ENCODE measurements at places on chromosomes 13 and 19. TPM values are rescaled to one million over a fixed set of nuclear protein-coding genes. Genes with fewer than 3 reads are reported as not detected.

The SBK2 gene
- 6.5 TPM for total RNA-seq

The RASIP1 gene
- total RNA-seq, result 13.9 TPM

The CGB8 gene
- total RNA-seq, result not detected

The RDH8 gene
- not detected for total RNA-seq

The IZUMO2 gene
- not detected for total RNA-seq

The ZNF844 gene
- 16.4 TPM for total RNA-seq

The CLEC4M gene
- total RNA-seq, result not detected

GRCh38 chr19:19628501-19629134, 598 bp upstream of the LPAR2 start:
- no peak for DNase-seq

DNA sequence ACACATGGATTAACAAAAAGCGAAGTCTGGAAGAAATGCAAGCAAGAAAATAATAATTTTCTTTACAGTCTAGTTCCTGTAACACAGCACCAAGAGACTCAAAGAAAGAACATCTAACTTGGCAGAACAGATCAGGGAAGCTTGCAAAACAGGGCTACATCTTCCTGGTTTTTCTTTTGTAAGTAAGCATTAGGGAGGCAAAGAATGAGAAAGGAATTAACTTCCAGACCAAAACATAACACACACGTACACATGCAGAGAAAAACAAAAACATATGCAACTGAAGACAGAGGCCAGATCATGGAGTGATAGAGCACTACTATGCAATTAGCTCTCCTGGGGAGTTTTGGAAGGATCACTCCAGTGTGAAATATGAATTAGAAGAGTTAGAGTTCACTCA, 120.5 kb downstream of the DIAPH3 start:
- DNase-seq, result no peak

GRCh38 chr19:5250127-5250659, 90.4 kb downstream of the PTPRS start:
- DNase-seq, result peak; percentile 75

GRCh38 chr19:6765738-6766356, 1.4 kb downstream of the SH2D3A start:
- no peak for DNase-seq

- no peak for DNase-seq
Measured at GRCh38 chr13:84844473-84844872, 954.7 kb downstream of the SLITRK6 start.

GRCh38 chr19:7926021-7926726, at the start of gene CTXN1:
CTXN1 (minus strand) TSS chr19:7926135; CDS start chr19:7925538, 597 bp downstream.
- DNase-seq, result peak; percentile 71

- DNase-seq, result no peak
Measured at GRCh38 chr19:7694499-7694898, 7.4 kb downstream of the FCER2 start.

DNA sequence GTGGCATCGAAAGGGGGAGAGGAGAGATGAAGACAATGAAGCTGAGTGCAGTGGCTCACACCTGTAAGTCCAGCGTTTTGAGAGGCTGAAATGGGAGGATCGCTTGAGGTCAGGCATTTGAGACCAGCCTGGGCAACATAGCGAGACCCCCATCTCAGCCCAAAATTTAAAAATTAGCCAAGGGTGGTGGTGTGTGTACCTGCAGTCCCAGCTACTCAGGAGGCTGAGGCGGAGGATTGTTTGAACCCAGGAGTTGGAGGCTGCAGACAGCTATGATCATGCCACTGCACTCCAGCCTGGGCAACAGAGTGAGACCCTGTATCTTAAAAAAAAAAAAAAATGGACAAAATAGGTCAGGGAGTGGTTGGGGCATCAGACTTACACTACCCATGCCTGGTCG, 7.6 kb downstream of the RDH8 start:
- no peak for DNase-seq

- no peak for DNase-seq
Measured at GRCh38 chr13:19155321-19155861, 26.2 kb downstream of the TUBA3C start.

GRCh38 chr19:10388957-10389356, 8.6 kb upstream of the TYK2 start:
- DNase-seq, result peak; percentile 88

DNA sequence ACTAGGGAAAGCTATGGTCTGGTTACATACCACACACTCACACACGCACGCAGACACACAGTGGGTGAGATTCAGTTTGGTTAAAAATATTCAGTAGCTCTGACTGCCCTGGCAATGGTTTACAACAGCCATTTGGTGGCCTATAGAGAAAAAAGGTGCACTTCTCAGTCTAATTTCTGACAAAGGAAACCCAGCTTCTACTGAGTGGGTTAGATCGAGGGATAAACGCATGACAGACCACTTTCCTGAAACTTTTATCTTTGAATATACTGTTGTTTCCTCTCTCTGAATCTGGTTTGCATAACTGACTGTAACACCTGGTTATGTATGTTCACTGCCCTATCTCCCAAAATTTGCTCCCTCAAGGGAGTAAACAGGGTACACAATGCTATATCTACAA, 2.5 kb downstream of the LIG4 start:
- DNase-seq, result no peak

DNA sequence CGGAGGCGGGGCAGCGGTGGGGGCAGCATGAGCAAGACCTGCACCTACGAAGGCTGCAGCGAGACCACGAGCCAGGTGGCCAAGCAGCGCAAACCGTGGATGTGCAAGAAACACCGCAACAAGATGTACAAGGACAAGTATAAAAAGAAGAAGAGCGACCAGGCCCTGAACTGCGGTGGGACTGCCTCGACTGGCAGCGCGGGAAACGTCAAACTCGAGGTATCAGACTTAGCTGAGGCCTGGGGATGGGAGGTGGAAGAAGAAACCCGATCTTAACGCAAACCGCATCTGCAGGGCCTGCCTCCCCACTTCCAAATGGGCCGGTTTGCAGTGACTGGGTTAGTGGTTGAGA, 693 bp downstream of the RFXAP start:
- DNase-seq, result no peak

GRCh38 chr19:46624958-46625661, at the start of gene PTGIR:
PTGIR (minus strand) TSS chr19:46625089; CDS start chr19:46624225, 864 bp downstream.
- peak; percentile 81 for DNase-seq

DNA sequence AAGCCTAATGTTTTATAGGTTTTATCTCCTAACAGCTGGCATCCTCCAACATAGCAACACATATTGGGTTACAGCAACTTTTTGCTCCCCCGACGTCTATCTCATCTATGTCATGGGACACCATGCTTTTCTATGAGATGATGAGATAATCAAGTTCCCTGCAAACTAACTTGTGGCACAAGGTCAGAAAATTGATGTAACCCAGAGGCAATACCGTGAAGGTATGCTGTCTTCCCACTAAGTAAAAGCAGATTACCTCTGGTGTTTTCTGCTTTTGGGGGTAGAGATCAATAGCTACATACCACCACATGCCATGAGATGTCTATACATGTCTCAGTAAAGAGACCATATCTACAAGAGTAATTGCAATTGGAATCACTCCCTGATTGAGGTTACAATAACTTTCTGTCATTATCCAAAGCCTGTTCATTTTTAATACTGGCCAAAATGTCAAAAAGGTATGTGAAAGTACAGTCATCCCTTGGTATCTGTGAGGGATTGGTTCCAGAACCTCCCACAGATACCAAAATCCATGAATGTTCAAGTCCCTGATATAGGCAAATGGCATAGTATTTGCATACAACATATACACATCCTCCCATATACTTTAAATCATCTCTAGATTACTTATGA, 131.3 kb downstream of the CYSLTR2 start:
- DNase-seq, result no peak

DNA sequence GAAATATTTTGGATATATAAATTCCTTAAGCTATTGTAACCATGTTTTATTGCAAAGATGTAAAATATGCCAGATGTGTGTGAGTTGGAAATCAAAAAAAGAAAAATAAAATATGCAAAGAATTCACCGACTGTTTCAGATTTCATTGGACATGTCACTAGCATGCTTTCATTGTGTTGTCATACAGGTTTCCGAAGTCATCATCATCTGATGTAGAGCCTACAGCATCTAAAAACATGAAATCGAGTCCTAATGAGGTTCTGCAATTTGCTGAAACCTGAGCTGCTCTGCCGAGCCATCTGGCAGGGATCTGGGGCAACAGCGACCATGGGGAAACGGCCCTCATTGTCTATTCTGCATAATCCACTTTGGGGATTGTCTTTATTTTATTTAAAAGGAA, 196.1 kb upstream of the MAB21L1 start:
- DNase-seq, result no peak

- no peak for DNase-seq
Measured at GRCh38 chr19:52566121-52566520, 4.0 kb upstream of the ZNF701 start.

- no peak for DNase-seq
Measured at GRCh38 chr13:25689539-25689938, 317.8 kb downstream of the ATP8A2 start.

DNA sequence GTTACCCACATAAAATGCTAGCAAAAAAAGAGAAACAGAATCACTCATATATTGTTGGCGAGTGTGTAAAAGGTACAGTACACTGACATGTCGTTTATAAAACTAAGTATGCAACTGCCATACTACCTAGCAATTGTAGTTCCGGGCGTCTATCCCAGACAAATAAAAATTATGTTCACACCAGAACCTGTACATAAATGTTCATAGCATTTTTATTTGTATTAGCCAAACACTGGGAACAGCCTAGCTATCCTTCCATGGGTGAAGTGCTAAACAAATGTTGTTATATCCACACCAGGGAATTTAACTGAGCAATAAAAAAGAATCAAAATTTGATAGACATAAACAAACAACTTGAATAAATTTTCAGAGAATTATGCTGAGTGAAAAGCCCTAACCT, 28.9 kb upstream of the POSTN start:
- DNase-seq, result no peak

- no peak for DNase-seq
Measured at GRCh38 chr13:97946951-97947588, 6.4 kb upstream of the IPO5 start.
